Upper lobe of right lung (tissue), 1 donor: ENCODE measurements at places on chromosomes 16 and 17. TPM values are rescaled to one million over a fixed set of nuclear protein-coding genes. Genes with fewer than 3 reads are reported as not detected.

ALDH3A1 gene
- 10.5 TPM for total RNA-seq

GRCh38 chr17:60563743-60564142 lies 36.2 kb upstream of the PPM1D start:
- H3K27me3 ChIP-seq = no peaks in the 10 kb centered on the region
- DNase-seq = no peak
- no peaks in the 10 kb centered on the region for H3K4me1 ChIP-seq
- no peak overlapping the region for H3K4me3 ChIP-seq
- no peak overlapping the region for H3K27ac ChIP-seq

DNA sequence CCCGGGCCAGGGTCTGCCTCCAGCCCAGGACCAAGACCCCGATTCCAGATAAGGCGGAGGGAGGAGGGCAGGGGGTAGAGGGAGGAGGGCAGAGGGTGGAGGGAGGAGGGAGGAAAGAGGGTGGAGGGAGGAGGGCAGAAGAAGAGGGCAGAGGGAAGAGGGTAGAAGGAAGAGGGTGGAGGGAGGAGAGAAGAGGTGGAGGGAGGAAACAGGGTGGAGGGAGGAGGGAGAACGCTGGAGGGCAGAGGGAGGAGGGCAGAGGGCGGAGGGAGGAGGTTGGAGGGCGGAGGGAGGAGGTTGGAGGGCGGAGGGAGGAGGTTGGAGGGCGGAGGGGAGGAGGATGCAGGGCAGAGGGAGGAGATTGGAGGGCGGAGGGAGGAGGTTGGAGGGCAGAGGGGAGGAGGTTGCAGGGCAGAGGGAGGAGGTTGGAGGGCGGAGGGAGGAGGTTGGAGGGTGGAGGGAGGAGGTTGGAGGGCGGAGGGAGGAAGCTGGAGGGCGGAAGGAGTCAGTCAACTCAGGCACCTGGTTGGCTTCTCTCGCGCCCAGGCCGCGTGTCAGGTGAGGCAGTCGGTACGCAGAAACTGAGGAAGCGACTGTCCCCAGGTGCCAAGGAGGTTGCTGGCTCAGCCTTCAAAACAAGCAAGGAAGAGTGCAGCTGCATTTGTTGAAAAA lies 65.2 kb downstream of the KLHDC4 start:
- no peak overlapping the region for H3K27ac ChIP-seq
- peaks cover 17% of the 10 kb centered on the region for H3K36me3 ChIP-seq
- no peak overlapping the region for H3K4me3 ChIP-seq

GRCh38 chr16:11108466-11108805 lies 147.6 kb downstream of the SOCS1 start:
- H3K4me3 ChIP-seq = no peak overlapping the region
- no peaks in the 10 kb centered on the region for H3K27me3 ChIP-seq
- peaks cover 32% of the 10 kb centered on the region for H3K4me1 ChIP-seq
- no peaks in the 10 kb centered on the region for H3K36me3 ChIP-seq
- no peak for DNase-seq

- H3K4me3 ChIP-seq = no peak overlapping the region
- H3K27me3 ChIP-seq = no peaks in the 10 kb centered on the region
- H3K36me3 ChIP-seq = no peaks in the 10 kb centered on the region
- H3K4me1 ChIP-seq = no peaks in the 10 kb centered on the region
Measured at GRCh38 chr17:17343160-17343735, 40.1 kb downstream of the NT5M start.
